ENCODE measurements at places on chromosomes 2 and 18.

GRCh38 chr2:46703588-46703987 lies 212.0 kb downstream of the MCFD2 start:
- no peak for DNase-seq

DNA sequence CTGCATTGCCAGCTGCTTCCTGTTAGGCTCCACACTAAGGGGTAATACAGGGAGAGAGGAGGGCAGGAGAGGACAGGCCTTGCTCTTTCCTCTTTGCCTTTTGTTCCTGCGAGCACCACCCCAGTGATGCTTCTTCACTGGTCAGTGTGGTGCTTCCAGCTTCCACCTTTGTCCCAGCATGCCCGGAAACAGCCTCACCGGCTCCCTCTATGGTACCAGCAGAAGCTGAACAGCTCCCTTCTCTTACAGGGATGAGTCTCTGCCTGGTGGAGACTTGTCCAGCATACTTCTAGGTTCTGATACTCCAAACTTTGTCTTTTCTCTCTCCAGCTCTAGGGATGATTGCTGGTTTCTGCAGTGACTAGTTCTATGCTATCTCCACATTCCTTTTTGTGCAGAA lies 413.3 kb downstream of the TSN start:
- no peak for DNase-seq

DNA sequence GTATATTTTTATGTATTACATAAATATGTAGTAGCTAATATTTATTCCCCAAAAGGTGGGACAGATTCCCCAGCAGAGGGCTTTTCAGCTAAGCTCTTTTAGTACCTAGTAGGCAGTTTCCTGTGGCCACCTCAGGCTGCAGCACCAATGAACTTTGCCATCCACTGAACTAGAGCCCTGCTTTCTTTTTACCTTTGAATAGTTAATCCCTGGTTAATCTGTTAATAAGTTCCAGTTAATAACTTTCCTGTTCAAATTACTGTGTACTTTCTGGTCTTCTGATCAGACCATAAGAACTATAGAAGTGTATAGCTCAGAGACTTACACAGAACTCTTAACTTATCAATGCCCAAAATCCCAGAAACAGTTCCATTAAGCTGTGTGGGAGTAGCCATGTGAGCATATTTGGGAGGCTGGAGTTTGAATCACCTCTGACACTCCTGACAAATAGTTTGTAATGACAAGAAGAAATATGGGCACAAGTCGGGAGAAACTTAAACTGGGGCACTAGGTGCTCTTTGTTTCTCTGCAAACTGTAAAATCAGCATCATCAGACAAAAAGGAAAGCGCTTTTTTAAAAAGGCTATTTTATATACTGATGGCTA lies 40.0 kb downstream of the ASXL2 start:
- DNase-seq: no peak

DNA sequence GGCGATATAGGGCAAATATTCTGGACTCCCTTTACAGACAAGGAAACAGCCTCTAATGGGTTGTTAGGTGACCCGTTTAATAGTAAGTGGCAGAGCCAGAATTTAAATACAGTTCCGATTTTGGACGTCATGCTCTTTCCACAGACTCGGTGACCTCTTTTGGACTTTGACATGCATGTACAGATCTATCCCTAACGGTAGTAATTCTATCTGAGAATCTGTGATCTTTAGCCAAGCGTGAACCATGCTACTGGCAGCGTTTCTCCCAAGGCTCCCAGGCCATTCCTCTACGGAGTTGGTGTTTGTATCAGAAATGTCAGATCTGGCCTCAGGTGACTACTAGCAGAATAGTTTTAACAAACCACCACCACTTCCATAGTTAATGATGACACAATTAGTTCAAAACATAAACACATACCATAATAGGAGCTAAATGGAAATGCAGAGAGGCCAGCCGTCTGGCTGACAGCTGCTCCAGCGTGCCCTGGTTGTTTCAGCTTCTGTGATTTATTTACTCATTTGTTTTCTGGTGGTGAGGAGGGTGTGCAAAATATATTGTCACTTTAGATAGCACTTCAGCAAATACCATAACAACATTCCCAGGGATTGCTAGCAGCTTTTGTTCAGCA lies 304.6 kb upstream of the LYPD1 start:
- DNase-seq: peak; percentile 23

- no peak for DNase-seq
Measured at GRCh38 chr18:54882318-54882717, 54.0 kb downstream of the RAB27B start.
